Renal pelvis (tissue), 12 donors: ENCODE measurements at places on chromosomes 12 and 14. TPM values are rescaled to one million over a fixed set of nuclear protein-coding genes. Genes with fewer than 3 reads are reported as not detected.

DNA sequence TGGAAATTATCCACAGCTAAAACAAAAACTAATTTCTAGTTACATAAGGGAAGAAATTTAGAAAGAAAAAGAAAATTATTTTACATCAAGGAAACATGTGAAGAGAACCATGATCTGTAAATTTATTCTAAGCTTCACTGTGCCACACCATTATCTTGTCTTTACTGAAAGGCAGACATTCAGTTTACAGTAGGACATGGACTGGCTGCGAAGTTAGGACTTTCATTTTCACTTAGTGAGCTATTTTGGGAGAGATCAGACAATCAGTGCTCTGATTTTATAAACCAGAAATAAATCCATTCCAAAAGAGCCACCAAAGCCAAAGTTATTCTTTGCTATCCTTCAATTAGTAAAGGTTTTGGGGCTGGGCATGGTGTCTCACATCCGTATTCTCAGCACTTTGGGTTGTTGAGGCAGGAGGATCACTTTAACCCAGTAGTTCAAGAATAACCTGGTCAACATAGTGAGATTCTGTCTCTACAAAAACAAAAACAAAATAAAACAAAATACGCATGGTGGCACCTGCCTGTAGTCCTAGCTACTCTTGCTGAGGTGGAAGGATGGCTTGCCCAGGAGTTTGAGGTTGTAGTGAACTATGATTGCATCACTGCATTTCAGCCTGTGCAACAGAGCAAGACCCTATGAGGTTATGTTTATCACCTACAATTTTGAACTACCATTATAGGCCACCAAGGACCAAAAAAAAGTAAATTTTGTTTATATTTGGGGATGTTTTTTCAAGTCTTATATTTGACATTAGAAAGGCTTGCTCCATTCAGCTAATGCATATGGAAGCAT, 1084.8 kb upstream of the ATXN7L3B start:
- no peak for DNase-seq

GRCh38 chr12:116459011-116459875, 99.9 kb upstream of the MAP1LC3B2 start:
- no peak for DNase-seq

- no peak for DNase-seq
Observed at GRCh38 chr14:58557242-58557641, 80.5 kb upstream of the DACT1 start.

GRCh38 chr12:10175846-10176636, 2.8 kb upstream of the TMEM52B start:
- DNase-seq = peak; percentile 66

DNA sequence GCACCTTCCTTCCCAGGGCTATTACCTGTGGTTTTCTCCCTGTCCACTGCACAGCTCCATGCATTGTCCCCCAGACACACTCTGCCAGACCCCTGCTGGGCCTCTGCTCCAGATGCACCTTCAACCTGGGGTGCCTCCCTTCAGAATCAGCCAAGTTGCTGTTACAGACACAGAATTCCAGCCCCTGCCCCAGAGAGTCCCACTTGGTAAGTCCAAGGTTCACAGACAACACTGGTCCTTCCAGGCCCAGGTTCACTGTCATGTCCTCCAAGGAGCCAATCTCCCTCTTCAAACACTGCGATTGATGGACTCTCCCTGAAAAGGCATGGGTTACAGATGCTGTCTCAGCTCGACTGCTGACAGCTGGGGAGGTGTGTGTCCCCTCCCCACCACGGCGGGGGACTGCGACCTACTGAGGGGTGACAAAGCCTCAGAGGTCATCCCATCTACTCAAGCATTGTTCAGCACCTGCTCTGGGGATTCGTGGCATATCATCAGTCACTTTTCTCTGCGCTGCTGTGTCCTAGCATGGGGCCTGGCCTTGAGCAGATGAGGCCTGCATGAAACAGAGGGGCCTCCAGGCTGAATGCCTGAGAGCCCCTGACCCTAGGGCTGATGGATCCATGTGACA, 24.3 kb downstream of the CALM1 start:
- DNase-seq = no peak

DNA sequence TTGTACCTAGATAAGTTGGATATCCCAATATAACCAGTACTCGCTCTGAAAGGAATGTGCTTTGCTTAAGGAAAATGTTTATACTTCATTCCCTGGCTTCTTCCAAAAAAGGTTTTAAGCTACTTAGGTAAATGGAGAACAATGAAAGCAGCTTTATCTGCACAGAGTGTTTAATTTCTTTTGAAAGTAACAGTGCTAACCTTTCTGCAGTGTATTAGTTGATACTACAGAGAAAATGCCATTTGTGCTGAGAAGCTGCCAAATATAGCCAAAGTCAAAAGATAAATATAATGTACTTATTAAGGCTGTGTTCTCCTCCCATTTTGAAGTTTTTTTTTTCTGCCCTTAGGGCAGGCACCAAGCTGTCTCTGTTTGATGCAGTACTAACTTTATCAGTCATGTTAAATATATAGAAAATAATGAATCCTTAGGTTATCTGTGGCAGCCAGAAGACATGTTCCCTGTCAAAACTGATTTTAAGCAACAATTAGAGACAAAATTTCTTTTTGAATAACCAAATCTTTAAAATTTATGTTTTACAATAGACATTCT, 145.4 kb upstream of the KITLG start:
- DNase-seq = no peak

AGAP2 gene
- 1.9 TPM for polyA plus RNA-seq

TSPAN19 gene
- 0.49 TPM for polyA plus RNA-seq

ITGA7 gene
- polyA plus RNA-seq = 38.9 TPM

ATL1 gene
- 10.7 TPM for polyA plus RNA-seq

PLEKHH1 gene
- polyA plus RNA-seq = 77.5 TPM
